ENCODE measurements at places on chromosomes 12 and 14.

DNA sequence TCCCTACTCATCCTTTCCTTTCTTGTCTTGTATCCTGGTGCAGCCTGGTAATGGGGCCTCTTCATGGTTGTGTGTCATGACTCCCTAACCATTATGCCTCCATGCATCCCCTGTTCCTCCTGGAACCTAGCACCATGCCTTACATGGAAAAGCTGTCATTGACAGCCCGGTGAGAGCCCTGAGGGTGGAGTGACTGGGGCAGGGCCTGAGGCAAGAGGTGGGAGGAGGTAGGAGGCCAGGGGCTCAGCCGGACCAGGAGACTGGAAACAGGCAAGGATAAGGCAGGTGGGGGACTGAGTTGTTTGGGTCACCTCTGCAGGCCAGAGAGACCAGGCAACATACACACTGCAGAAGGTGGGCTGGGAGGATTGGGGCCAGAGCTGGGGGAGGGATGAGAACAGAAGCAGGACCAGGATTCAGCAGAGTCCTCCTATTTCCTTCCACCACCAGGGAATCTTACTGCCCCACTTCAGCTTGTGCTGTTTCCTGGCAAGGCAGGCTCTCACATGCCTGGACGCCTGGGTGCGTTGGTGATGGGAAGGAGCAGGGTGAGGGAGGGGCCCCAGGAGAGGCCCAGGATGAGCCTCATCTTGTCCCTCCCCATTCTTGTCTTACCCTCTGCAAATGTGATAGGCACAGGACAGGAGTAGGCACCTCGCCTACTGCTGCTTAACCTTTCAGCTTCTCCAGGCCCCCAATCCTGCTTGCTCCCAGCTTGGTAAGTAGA is at the start of gene LTB4R2:
LTB4R2 (plus strand) TSS at position 603 of the 727 bp plus-strand sequence. CDS start 525 bp downstream, outside the sequence.
- no peak for DNase-seq

DNA sequence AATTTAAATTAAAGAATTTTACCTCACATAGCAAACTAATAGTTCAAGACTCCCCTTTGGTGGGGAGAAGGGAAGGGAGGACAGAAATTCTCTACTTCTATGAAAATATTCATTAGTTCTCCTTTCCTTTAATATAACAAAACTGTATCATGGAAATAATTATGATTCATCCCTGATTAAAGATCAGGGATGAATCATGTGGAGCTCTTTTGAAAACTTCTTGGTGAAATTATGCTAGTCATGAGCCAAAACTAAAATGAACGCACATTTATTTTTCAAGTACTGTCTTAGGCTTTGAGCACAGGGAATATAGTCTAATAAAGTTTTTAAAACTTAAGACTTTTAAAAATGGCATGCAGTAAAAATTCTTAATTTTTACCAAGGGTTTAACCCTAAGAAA is 17.1 kb downstream of the TMBIM4 start:
- peak; percentile 69 for DNase-seq

- no peak for DNase-seq
Measured at GRCh38 chr12:6569312-6569711, 1.2 kb upstream of the NOP2 start.

- DNase-seq: no peak
Measured at GRCh38 chr14:73392329-73393257, 65.8 kb downstream of the NUMB start.

Data from fibroblast of gingiva (primary cell).